Sigmoid colon (tissue), 7 donors: ENCODE measurements at places on chromosomes 1 and 21. TPM values are rescaled to one million over a fixed set of nuclear protein-coding genes. Genes with fewer than 3 reads are reported as not detected.

- no peak overlapping the region for H3K27ac ChIP-seq
- no peaks in the 10 kb centered on the region for H3K27me3 ChIP-seq
- no peaks in the 10 kb centered on the region for H3K36me3 ChIP-seq
- H3K4me3 ChIP-seq = no peak overlapping the region
These were observed 166.3 kb downstream of the BARHL2 start for GRCh38 chr1:90550626-90551406.

GRCh38 chr1:165837838-165838364 lies 10.5 kb downstream of the UCK2 start:
- H3K27me3 ChIP-seq = no peaks in the 10 kb centered on the region
- H3K36me3 ChIP-seq = no peaks in the 10 kb centered on the region
- no peak for DNase-seq
- peaks cover 6% of the 10 kb centered on the region for H3K4me1 ChIP-seq
- H3K4me3 ChIP-seq = no peak overlapping the region
- no peak overlapping the region for H3K27ac ChIP-seq

- DNase-seq = no peak
- H3K27me3 ChIP-seq = peaks cover 4% of the 10 kb centered on the region
- no peak overlapping the region for H3K4me3 ChIP-seq
- H3K4me1 ChIP-seq = no peaks in the 10 kb centered on the region
These were observed 18.3 kb upstream of the PADI4 start for GRCh38 chr1:17289721-17290120.

The AMY1A gene
- not detected for total RNA-seq

The PCAT6 gene
- not detected for total RNA-seq
